Lower leg skin (tissue), 4 donors: ENCODE measurements at places on chromosomes 16 and 17. TPM values are rescaled to one million over a fixed set of nuclear protein-coding genes. Genes with fewer than 3 reads are reported as not detected.

DNA sequence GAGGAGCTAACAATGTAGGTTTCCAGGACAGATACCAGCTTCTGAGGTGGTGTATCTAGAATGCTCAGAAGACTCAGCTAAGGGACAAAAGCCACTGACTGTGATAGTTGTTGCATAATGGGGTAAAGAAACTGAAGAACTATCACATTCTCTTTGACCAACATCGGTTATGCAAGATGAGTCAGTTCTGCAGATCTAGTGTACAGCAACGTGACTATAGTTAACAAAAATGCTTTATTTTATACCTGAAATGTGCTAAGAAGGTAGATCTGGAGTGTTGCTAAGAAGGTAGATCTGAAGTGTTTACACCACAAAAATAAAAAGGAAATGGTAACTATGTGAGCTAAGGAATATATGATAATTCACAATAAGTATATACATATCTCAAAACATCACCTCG lies 2.5 kb downstream of the KRTAP9-6 start:
- no peak for DNase-seq

DNA sequence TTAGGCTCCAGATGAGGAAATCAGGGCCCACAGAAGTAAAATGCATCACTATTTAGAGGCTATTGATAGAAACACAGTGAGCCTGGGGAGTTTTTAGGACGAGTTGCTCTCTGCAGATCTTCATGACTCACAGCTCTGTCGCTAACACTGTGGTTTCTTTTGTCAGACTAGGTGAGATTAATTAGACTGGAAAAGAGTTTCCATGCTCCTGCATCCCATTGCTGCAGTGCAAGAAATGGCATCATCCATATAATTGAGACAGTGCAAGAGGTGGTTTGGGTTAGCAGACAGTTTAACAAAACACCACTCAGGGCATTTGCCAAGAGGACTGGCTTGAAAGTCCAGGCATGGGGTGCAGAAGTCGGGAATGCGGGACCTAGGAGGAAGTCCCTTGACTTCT lies 198.8 kb upstream of the CACNG5 start:
- peak; percentile 17 for DNase-seq

DNA sequence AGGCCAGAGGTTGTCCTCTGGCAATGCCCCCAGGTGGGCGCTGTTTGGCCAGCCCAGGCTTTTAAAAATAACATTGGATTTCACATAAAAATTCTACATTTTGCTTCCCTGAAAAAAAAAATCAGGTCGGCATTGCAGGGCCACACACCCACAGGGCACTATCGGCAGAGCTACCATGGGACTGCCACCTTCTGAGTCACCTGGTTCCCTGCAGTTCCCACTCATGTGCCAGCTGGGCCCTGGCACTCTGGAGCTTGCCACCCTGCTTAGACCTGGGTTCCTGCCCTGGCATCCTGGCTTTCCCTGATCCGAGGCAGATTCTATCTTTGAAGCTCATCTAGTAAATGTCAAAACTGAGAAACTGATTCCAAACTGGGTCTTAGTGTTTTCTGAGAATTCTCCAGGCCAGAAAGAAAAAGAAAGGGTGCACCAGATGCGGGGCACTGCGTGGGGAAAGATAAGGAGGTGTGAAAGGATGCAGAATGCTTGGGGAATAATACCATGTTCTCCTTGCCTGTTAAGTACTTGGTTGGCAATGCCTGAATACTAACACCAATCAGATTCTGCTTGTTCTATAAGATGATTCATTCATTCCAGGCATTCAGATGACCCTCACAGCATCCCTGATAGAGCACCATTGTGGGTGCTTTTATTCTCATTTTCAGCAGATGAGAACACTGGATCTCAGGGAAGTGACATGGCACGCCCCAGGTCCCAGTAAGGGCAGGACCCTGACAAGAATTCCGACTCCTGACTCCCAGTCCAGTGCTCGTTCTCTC lies 51.8 kb downstream of the RAI1 start:
- DNase-seq, result no peak

- peak; percentile 36 for DNase-seq
Observed at GRCh38 chr17:83100853-83101391, 21.5 kb downstream of the METRNL start.

- DNase-seq, result no peak
Observed at GRCh38 chr17:34499576-34499975, 79.8 kb upstream of the TMEM132E start.

DNA sequence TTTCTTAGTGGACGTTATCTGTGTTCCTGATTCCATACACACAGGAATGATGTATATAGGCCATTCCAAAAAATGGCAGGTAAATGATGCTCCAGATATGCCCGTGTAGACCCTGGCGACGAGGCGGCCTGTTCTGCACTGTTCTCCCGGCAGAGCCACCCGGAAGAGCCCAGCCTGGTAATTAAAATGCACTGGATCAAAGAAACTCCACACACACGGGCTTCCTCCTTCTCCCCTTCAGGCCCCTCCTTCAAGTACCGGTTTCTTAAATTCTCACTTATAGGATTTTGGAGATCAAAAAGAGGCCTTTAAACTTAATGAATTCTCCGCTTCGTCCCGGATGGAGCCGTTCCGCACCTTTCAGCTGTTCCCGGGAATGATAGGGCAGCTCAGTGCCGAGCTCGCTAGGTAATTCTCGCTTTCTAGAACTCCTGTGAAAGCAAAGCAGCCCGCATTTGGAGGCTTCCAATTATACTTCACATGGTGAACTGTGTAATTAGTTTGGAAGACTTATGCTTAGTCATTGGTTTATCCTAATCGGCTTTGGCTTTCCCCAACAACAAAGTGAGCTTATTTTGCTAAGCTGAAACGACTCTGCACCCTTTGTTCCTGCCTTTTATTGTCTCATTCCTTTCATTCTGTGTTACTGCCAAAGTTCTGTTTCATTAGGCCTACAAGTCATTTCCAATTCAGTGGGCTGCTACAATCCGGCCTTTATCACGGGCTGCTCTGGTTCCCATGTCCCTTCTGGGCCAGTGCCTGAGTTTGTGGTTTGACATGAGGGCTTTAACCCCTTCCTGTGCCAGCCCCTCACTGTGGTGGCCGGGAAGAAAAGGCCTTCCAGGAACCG lies 150.0 kb downstream of the MSI2 start:
- DNase-seq, result no peak

DNA sequence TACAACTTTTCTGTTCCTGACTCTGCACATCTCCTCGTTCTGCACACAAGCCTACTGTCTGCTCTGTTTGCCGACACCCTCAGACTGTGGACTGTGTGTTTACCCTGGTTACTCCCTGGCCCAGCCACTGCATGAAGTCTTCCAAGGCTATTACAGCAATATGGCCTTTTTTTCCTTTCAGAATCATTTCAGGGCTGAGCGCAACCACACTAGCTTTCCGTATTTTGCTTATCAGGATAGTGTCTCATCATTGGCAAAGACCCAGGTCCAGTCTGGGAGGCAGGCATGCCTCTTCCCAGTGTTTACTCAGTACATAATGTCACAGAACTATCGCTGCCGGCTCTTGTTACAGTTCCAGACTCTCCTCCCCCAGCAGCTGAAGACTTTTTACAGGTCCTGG lies 10.1 kb downstream of the DNAH9 start:
- no peak for DNase-seq

DNA sequence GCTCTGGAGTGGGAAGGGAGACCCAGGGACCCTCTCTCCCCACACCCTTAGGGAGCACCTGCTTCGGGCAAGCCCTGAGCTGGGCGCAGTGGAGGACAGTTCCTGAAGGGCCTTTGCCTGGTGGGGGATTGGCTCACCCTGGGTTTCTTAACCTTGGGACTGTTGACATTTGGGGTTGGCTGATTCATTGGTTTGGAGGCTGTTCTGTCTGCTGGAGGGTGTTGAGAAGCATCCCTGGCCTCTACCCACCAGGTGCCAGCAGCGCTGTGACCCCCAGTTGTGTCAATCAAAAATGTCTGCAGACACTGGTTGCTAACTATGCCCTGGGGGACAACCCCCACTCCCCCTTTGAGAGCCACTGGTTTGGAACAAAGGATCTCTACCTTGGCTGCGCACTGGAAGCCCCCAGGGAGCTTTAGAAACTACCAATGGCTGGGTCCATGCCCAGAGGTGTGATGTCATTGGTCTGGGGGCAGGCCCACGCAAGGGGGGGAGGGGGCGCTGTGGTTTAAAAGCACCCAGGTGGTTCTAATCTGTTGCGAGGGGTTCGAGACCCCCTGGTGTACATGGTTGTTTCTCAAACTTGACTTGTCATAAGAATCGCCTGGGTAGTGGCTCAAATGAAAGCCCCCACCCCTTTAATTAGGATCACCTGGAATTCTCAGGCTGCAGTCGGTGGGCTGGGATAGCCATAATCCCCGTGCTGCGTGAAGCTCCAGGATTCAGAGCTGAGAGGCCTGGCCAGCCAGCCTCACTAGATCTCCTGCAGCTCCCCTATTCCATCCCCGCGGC lies 151.9 kb upstream of the GSE1 start:
- no peak for DNase-seq

GRCh38 chr17:1758807-1759206 lies 3.1 kb upstream of the SERPINF1 start:
- DNase-seq, result no peak

DNA sequence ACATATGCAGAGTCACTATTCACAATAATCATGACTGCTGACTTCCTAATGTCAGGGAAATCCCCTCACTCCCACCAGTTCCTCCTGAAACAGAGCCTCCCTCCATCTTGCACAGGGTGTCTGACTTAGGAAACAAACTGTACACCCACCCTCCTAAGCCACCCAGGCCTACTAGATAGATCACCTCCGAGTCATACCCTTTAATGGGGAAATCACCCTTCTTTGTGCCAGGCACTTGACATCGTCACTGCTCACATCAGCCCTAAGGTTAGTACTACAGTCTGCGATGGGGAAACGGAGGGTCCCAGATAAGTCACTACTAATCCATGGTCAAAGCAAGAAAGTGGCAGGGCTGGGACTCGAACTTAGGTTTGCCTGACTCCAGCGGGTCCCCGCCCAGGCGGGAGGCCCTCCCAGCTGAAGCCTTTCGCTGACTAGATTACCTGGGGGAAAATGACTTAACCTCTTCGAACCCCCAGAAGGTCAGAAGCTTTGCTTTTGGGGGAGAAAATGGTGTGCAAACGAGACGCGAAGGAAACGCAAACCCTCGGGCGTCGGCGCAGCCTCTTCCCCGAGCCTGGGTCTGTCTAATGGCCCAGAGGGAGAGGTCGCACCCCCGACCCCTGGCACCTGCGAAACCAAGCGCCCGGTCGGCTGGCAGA lies 3.4 kb upstream of the MLLT6 start:
- peak; percentile 36 for DNase-seq

- no peak for DNase-seq
Observed at GRCh38 chr16:25124503-25124902, 13.0 kb downstream of the LCMT1 start.

DNA sequence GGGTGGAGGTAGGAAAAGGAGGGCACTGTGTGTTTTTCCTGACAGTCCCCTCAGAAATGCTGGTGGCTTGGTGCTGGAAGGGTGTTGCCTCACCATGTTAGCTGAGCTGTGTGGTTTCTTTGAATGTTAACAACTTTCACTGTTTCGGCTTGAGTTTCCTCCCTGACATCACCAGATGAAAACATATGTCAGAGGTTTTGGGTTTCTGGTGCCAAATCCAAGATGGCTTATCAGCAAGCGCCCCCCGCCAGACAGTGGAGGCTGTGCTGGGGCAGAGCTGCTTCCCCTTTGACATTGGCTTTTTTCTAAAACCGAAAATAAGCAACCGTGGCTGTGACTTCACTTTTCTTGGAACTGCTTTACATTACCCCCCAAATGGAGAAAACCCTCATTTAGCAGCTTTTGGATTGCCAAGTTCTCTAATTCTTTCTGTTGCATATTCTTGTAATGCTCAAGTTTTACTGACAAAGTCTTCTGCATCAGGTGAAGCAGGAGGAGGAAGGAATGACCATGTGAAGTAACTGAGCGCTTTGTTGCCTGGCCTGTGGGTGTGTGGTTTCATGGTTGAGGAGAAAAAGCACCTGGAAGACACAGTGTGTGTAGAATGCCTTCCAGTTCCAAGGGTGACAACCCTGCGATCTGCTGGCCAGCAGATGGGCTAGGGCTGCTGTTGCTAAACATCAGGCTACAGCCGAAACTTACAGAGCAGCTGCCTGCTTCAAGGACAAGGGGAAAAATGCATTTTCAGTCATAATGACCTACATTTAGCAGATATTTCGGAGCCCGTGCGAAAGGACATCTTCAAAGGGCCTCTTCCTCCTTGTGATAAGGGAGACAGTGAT lies 9.7 kb downstream of the RMI2 start:
- no peak for DNase-seq

DNA sequence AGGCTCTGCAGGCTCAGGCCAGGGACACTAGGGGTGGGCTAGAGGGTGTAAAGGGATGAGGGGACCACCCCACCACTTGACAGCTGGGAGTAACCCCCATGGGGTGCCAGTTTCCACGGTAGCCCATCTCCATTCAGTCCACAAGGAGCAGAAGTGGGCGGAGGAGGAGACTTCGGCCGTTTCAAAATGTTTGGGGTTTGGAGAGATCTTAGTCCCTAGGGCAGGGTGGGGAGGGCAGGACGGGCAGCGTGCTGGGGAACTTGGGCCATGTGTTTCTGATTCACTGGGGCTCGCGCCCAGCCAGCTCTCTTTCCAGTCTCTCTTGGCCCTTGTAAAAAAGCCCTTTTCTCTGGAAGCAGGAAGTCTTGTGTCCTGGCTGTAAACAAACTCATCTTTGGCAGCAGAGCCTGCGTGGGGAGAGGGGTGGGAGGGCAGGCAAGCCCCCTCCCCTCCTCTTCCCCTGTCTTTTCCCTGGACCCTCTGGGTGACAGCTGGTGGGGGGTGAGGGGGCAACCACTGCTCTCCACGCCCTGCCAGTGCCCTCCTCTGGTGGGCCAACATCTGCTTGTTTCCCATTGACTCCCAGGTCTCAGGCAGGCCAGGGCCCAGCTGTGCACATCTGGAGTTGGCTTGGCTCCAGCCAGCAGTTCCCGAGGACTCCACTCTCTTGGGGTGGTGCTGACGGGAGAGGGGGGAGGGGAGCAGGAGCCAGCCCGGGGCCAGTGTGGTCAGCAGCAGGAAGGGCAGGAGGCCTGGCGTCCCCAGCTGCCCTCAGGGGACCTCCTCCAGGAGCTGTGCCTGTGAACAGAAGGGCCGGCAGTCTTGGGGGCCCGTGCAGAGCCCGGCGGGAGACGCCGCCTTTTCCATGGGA lies 8.1 kb downstream of the CYGB start:
- DNase-seq, result peak; percentile 98

GRCh38 chr17:76992891-76993290 lies 124.7 kb downstream of the MGAT5B start:
- no peak for DNase-seq

Gene CFAP97D1
- total RNA-seq, result not detected

Gene CLDN6
- total RNA-seq, result not detected
